ENCODE measurements at places on chromosomes 4 and X. TPM values are rescaled to one million over a fixed set of nuclear protein-coding genes. Genes with fewer than 3 reads are reported as not detected.

The ATP10D gene
- total RNA-seq: 20.3 TPM

The GSX2 gene
- total RNA-seq: not detected

The OFD1 gene
- 6.7 TPM for total RNA-seq

The ATP2B3 gene
- total RNA-seq: not detected

All from melanocyte of skin (primary cell).